NCI-H446 (cell line): ENCODE measurements at places on chromosomes 11 and 22.

- DNase-seq: no peak
These were observed 14.1 kb downstream of the WT1 start for GRCh38 chr11:32420937-32421901.

DNA sequence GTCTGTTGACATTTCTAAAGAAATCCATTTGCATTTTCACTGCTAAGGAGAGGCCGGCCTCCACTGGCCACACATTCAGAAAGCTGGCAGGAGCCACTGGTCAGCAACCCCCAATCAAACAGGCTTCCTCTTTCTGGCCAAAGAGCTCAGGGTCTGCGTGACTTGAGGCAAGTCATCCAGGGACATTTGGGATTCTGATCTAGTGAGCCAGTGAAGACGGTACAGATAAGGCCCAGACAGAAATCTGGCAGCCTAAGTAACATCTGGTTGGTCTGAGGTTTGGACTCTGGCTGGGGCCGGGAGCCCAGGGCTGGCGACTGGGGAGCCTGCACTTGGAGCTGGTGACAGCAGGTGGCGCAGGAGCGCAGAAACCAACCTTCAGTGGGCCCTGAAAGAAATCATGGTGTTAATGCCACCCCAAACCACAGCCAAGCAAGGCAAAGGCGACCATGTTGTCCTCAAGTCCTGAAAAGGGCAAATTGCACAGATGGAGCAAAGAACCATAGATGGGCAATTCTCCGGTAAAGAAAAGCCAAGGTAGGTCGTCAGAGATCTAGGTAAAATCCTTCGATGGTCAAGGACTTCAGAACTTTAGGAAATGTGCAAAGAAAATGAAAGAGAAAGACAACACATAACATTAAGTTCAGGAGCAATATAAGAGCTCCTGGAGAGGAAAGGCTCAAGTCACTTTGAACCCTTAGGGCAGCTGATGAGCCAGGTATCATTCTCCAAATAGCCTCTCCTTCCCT, 99.4 kb upstream of the BLID start:
- peak; percentile 50 for DNase-seq

DNA sequence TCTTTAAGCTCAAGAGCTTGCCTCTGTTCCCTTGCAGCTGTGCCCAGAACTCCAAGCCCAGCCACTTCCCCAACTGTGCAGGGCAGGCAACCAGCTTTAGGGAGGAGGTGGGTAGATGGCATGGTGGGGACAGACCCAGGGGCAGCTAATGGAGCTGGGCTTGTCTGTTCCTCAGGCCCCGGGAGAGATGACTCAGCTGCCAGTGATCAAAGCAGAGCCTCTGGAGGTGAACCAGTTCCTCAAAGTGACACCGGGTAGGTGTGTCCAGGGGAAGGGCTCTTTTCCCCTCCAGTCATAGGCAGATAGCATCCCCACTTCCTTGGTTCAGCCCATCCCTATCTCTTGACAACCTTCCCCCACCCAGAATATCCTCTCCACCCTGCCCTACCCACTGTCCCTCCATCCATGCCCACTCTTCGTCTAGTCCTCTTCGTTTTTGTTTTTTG, 32.4 kb downstream of the CREB3L1 start:
- DNase-seq: no peak

- no peak for DNase-seq
These were observed 1.2 kb downstream of the HIKESHI start for GRCh38 chr11:86303257-86303656.

DNA sequence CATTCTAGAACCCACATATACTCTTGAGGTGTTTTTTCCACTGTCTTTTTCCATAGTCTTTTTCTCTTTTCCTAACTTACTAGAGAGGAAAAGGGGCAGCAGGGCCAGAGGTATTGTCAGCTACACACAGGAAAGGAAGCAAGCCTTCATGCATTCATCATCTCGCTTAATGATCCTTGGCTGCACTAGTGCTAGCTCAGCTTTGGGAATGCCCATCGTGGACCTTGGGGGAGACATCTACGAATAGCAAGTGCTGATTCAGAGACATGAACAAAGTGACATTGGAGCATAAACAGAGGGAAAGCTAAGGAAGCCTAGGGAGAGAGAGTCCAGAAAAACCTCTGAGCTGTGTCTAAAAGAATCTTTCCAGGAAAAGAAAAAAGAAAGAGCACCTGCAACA, 466.3 kb upstream of the ARHGAP42 start:
- DNase-seq: no peak

- no peak for DNase-seq
These were observed 33.7 kb downstream of the POLD3 start for GRCh38 chr11:74626130-74626529.

- DNase-seq: no peak
These were observed at the start of gene APLNR for GRCh38 chr11:57237204-57237681. TSS of gene APLNR (minus strand) at chr11:57237250. CDS start at chr11:57237004, 246 bp downstream.

DNA sequence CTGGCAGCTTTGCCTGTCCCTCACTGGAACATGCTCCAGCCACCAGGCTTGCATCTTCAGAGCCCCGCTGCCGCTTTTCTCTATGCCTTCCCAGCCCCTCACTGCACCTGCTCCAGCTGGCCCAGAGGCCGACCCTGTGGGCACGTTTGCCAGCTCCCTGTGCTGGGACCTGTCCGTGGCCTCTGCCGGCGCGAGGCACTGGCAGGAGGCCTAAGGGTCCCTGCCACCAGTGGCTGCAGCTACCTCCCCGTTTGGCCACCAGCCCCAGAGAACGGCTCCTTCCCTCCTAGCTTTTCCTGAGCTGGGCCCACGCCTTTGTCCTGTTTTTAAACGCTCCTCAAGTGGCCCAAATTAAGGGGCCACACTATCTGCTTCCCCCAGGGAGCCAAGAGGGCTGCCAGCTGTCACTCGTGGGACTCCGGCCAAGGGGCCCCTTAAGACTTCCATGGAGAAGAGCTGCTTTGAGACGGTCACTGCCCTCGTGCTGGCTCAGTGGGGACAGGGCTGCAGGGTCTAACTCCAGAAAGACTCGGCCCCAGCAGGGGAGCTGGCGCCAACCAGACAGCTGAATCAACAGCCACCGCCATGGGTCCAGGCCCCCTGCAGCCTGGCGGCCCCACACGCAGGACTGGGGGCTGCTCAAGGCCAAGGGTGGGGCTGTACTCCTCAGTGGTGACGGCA, 24.6 kb upstream of the WNT7B start:
- peak; percentile 80 for DNase-seq

GRCh38 chr11:49505231-49505630, 296.8 kb upstream of the FOLH1 start:
- DNase-seq: no peak

DNA sequence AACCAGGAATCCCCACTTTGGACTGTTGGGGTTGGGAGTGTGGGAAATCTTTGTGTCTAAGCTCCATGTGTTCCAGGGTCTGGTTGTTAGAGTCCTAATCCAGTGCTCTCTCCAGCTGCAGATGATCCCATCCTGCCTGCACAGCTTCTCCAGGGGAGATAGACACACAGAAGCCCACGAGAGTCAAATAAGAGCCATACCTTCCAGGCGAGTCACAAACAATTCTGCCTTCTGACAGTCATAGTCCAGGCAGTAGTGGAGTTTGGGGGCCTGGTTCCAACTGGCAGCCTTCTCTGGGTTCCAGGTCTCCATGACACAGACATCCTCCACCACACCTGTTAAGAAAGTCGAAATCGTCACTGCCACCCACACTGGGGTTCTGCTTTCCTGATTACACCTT, 32.1 kb downstream of the SYT13 start:
- DNase-seq: no peak

- no peak for DNase-seq
These were observed 185.2 kb downstream of the CSNK2A3 start for GRCh38 chr11:11167806-11168205.
